ENCODE measurements at places on chromosomes 11 and 22. TPM values are rescaled to one million over a fixed set of nuclear protein-coding genes. Genes with fewer than 3 reads are reported as not detected.

GRCh38 chr11:32918427-32918826, 25.8 kb downstream of the QSER1 start:
- DNase-seq, result no peak

DNA sequence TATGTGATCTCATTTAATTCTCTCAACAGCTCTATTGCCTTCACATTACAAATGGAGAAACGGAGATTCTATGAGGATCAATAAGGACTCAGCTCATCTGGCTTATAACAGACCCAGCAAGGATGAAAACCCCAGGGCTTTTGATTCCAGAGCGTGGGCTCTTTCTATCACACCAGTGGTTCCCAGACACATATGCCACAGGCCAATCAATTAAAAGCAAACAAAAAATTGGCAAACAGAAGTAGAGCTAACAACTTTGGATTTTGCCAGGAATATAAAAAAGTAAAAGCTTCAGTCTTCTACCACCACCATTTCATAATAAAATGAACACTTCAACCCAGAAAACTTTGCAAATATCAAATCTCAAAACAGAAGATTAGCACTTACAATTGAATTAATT, 71.1 kb upstream of the FAT3 start:
- DNase-seq, result no peak

DNA sequence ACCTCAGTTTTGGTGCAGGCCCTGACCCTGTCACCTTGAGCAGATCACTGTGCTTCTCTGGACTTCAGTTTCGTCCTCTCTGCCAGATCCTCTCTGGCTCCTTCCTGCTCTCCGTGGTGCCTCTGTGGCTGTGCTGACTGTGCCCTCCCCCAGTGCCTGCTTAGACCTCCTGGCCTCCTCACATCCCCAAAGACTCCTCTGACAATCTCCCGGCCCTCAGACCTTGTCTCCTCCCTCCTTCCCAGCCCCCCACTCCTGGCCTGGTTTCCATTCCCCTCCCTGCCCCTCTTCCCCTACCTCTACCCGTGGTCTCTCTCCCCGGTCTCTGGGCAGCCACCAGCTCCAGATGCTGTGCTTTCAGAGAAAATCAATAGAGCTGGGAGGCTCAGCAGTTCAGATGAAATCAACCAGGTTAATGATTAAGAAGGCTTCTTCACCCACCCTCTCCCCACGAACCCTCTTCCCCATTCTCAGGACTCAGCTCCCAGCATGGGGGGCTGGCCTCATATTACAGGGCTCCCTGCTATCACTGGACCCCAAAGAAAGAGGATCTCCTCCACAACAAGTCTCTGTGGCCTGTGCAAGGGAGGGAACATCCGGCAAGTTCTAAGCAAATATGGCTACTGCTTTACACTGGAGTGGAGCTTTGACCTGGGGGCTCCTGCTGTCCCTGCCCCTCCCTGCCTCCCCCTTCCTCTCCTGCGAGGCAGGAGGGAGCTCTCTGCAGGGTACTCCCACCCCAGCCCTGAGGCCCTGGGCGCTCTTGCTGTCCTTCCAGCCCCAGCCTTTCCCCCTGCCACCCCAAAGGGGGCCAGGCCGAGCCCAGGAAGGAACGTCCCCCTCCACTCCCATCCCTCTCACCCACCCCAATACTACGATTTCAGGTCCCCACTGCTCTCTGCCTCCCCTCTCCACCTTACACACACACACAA, 8.5 kb downstream of the BACE1-AS start:
- no peak for DNase-seq

- DNase-seq, result no peak
Measured at GRCh38 chr11:9266132-9266736, 1.1 kb upstream of the DENND5A start.

GRCh38 chr22:36616682-36617081, 86.9 kb downstream of the CACNG2 start:
- no peak for DNase-seq

The GRK2 gene
- 51.0 TPM for total RNA-seq

The ANO5 gene
- 119 TPM for total RNA-seq

DNA sequence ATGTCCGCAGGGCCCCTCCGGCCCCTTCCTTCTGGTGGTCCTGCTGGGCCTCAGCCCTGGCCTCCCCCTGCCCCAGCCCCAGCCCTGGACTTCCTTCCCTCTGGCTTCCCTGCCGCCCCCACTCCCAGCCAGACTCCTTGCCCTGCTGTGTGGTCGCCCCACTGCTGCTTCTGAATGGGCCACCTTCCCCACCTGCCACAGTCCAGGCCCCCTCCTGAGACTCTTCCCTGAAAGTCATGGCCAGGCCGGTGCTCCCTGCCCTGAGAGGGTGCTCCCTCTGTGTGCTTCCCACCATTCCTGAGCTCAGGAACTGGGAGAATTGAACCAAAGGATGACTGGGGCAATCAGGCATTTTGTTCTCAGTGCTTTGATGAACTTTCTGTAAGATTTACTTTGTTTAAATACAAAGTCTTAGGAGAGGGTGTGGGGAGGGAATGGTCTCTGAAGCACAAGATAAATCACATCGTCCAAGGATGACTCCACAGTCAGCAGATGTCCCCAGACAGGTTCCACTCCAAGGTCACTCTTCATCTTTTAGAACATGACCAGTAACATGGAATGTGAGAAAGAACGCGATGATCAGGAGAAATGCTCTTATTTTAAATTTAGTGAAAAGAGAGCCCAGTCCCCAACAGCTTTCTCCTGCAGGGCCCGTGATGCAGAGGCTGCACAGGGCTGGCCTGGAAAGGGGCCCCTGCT, 774 bp downstream of the APOBEC3D start:
- no peak for DNase-seq

DNA sequence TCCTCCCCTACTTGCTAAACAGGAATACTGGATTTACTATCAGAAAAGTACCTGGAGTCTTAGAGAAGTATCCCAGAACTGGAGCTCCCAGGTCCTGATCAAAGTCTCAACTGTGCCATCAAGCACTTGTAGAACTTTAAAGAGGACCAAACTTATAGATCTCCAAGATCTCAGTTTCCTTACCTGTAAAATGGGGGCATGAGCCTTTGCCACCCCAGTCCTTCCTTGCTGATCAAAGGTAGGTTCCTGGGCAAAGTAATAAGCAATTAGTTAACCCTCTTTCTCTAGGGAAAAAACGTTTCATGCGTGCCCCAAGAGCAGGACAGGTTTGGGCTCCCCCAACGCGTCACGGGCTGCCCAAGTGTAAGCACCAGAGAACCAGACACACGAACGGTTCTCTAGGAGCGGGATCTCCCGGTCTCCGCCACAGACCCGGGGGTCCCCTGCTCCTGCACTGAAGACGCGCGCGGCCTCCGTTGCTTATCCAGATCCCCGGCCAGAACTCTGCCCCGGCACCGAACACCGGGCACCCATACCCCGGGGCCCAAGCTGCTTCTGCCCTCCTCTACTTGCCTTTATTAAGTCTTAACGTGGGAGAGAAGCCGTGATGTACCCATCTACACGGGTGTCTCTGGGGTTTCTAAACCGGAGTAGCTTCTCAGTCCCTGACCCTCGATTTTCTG, 505 bp downstream of the ZNF214 start:
- peak; percentile 27 for DNase-seq

- DNase-seq, result peak; percentile 90
Measured at GRCh38 chr11:65498977-65499712, at the start of gene MALAT1. Gene MALAT1, plus strand, starts transcription at chr11:65499045.

DNA sequence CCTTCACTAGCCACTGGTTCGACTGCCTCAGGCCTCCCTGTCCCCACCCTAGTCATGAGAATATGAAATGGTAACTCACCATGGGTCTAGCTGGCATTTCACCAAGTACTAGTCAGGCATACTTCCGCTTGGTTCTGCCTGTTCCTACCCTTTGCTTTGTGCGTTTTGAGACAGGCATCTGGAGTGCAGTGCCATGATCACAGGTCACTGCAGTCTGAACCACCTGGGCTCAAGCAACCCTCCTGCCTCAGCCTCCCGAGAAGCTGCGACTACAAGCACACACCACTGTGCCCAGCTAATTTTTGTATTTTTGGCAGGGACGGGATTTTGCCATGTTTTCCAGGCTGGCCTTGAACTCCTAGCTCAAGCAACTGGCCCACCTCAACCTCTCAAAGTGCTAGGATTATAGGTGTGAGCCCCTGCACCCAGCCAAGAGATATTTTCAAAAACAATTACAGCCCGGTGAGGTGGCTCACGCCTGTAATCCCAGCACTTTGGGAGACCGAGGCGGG, 14.1 kb downstream of the HRAS start:
- DNase-seq, result no peak

- DNase-seq, result no peak
Measured at GRCh38 chr11:69209421-69210309, 53.9 kb downstream of the SMIM38 start.

- DNase-seq, result peak; percentile 76
Measured at GRCh38 chr11:121105063-121105480, 4.0 kb downstream of the TECTA start.

DNA sequence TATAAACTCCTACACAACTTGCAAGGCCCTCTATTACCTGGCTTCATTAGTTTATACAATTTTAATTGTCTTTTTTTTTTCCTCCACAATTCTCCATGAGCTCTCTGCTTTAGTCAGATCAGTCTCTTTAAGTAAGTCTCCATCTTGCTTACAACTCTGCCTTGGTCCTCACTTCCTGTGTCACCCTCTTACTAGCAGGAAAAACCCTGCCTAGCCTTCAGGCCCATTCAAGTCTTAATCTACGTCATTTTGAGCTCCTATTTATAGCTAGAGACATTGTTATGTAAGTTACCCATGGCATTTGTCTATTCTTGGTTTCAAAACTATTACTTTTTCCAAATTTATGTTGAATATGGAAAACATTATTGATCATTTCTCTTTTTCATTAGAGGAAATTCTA, 177.4 kb downstream of the SBF2 start:
- no peak for DNase-seq

All from right cardiac atrium (tissue), 5 donors.